ENCODE measurements at places on chromosomes 2 and 18. TPM values are rescaled to one million over a fixed set of nuclear protein-coding genes. Genes with fewer than 3 reads are reported as not detected.

The KLHL30 gene
- 5.7 TPM for total RNA-seq

The UPP2 gene
- 0.19 TPM for total RNA-seq

The C2orf15 gene
- total RNA-seq, result 6.3 TPM

The ASTL gene
- total RNA-seq, result not detected

The ORC4 gene
- total RNA-seq, result 49.7 TPM

The NT5DC4 gene
- not detected for total RNA-seq

The RIT2 gene
- not detected for total RNA-seq

The CCNYL1 gene
- 14.6 TPM for total RNA-seq

- no peaks in the 10 kb centered on the region for H3K36me3 ChIP-seq
- H3K27me3 ChIP-seq, result no peaks in the 10 kb centered on the region
- no peak overlapping the region for H3K27ac ChIP-seq
- no peak for DNase-seq
- no peaks in the 10 kb centered on the region for H3K4me1 ChIP-seq
Observed at GRCh38 chr2:219405451-219405850, 12.7 kb upstream of the DES start.

DNA sequence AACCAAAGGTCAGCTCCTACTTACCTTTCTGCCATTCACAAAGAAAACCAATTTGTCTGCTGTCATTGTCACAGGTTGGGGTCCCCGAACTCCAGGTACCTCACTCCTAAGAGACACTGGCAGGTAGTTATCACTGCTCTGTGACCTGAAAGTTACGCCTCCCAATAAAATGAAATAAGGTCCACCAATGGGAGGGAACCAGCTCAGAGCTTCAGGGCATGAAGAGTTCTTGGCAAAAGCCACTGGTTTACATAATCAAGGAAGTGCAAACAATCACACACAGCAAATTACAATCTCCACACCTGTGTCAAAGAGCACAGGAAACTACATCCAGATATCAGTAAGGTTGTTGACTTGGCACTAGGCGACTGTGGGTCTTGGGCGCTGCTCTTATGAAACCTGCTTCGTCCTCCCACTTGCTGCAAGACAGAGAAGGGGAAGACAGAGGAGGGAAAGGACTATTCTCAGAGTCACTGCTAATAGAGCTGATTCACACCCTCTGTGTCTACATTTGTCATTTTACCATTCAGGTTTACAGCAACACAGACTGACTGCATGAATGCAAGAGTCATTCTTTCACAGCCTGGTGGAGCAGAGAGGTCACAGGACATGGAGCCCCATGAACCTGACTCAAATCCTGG is at the start of gene XDH:
Gene XDH (minus strand): TSS at position 142 of the 641 bp plus-strand sequence. CDS start 76 bp downstream, at position 66.
- H3K4me1 ChIP-seq, result no peaks in the 10 kb centered on the region
- H3K27me3 ChIP-seq, result no peaks in the 10 kb centered on the region
- no peak within 1 kb of the TSS for H3K27ac ChIP-seq
- H3K36me3 ChIP-seq, result no peaks in the 10 kb centered on the region
- no peak for DNase-seq
- H3K4me3 ChIP-seq, result no peak within 1 kb of the TSS

- H3K36me3 ChIP-seq, result no peaks in the 10 kb centered on the region
- no peak overlapping the region for H3K27ac ChIP-seq
- H3K4me1 ChIP-seq, result no peaks in the 10 kb centered on the region
- no peak for DNase-seq
- H3K27me3 ChIP-seq, result no peaks in the 10 kb centered on the region
Observed at GRCh38 chr2:217477583-217477982, 525.2 kb downstream of the TNS1 start.

- H3K4me3 ChIP-seq, result peak overlapping the region; percentile 91
- H3K4me1 ChIP-seq, result peaks cover 27% of the 10 kb centered on the region
- DNase-seq, result no peak
- no peaks in the 10 kb centered on the region for H3K27me3 ChIP-seq
- H3K27ac ChIP-seq, result peak overlapping the region; percentile 84
Observed at GRCh38 chr2:20650393-20650876, 463 bp downstream of the HS1BP3 start.

GRCh38 chr2:63736354-63736753 is 105.3 kb upstream of the UGP2 start:
- H3K27me3 ChIP-seq, result no peaks in the 10 kb centered on the region
- no peak overlapping the region for H3K27ac ChIP-seq
- no peaks in the 10 kb centered on the region for H3K4me1 ChIP-seq
- DNase-seq, result no peak
- H3K36me3 ChIP-seq, result no peaks in the 10 kb centered on the region

DNA sequence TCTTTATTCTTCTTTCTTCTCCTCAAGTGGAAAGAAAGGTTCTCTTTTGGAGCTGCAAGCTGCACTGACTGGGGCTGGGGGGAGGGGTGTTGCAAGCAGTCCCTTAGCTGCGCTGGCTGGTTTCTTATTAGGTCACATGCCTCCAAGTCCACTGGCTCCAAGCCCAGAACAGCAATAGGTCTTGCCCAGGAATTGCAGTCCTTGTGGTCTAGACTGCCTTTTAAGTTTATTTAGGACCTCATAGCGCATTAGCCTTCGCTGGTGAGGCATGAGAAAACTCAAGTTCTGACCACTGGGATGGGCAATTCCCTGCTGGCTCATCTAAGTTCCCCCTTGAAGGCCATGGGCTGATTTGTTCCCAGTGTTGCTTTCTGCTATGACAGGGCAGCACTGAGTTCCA is 138.6 kb upstream of the SCN7A start:
- no peaks in the 10 kb centered on the region for H3K36me3 ChIP-seq
- no peak overlapping the region for H3K4me3 ChIP-seq
- no peak for DNase-seq
- H3K27me3 ChIP-seq, result no peaks in the 10 kb centered on the region
- no peak overlapping the region for H3K27ac ChIP-seq
- no peaks in the 10 kb centered on the region for H3K4me1 ChIP-seq

- DNase-seq, result no peak
- H3K4me3 ChIP-seq, result no peak overlapping the region
- H3K27ac ChIP-seq, result no peak overlapping the region
- H3K36me3 ChIP-seq, result no peaks in the 10 kb centered on the region
- no peaks in the 10 kb centered on the region for H3K27me3 ChIP-seq
Observed at GRCh38 chr2:238483656-238484055, 56.9 kb downstream of the ASB1 start.

DNA sequence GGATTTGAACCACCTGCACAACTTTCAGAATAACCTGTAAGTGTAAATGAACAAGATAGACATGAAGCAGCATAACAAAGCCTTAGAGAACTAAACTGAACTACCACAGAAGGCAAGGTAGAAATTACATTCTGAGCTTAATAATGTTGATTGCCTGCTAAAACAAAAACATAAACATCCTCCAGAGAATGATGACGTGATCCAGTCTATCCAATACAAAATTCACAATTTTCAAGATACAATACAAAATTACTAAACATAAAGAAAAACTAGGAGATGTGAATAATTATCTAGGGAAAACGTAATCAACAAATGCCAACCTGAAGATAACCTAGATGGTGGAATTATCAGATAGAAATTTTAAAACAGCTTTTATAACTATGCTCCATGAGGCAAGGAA is 40.7 kb upstream of the EGR4 start:
- H3K36me3 ChIP-seq, result no peaks in the 10 kb centered on the region
- no peak overlapping the region for H3K27ac ChIP-seq
- H3K4me3 ChIP-seq, result no peak overlapping the region
- no peak for DNase-seq

GRCh38 chr18:4807604-4808293 is 352.6 kb upstream of the DLGAP1 start:
- H3K4me3 ChIP-seq, result no peak overlapping the region
- H3K36me3 ChIP-seq, result no peaks in the 10 kb centered on the region
- no peaks in the 10 kb centered on the region for H3K27me3 ChIP-seq
- peak; percentile 51 for DNase-seq
- no peak overlapping the region for H3K27ac ChIP-seq

DNA sequence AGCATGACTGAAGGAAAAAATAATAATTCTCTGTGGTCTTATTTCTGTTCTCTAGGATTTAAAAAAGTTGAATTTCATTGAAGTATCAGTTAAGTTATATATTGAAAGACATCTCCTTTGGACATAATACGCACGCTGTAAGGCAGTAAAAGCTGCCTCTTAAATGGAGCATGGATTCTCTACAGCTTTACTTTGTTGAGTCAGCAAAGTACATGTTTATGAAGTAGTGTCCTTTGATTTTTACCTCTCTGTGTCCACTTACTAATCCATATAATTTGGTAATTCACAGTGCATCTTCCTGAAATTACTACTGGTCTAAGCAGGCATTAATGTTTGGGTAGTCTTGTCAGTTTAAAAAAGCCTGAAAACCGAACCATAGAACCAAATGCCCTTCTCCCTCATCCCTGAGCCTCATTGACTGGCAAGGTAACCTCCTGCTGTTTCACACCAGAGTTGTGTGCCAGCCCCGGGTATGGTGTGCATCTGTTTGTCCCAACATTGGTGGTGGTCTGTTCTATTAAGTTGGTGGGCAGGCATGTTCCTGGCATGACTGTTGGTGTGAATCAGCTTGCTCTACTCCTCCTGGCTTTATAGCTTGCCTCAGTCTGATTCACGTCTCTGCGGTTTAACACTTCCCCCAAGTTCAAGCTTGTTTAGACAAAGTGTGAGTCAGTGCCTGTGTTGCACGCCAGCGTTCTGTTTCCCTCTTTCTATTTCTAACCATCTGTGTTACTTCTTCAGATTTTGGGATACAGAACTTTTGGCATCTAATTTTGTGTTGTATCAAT is 71.0 kb upstream of the ITM2C start:
- no peak overlapping the region for H3K27ac ChIP-seq
- no peaks in the 10 kb centered on the region for H3K27me3 ChIP-seq
- H3K4me3 ChIP-seq, result no peak overlapping the region
- DNase-seq, result no peak

DNA sequence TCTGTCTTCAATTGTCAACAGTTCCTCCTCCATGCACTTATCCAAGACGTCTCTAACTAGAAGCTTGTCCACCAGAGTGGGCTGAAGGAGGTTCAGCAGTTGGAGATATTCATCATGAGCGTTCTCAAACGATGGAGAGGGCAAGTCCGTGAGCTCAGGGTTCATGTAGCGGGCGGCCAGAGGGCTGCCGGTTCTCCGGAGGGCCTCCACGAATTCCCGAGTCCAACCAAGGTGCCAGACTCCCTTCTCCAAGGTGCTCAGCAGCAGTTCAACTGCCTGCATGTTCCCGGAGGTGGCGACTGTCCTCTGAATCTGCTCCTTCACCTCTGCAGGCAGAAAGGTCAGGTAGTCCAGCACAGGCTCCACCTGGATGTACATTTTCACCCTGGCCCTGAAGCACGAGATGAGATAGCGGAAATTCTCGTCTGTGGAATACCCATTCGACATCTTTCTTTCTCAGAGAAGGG is 590 bp downstream of the IFIH1 start:
- H3K4me3 ChIP-seq, result peak overlapping the region; percentile 80
- DNase-seq, result no peak
- peak overlapping the region; percentile 95 for H3K27ac ChIP-seq
- no peaks in the 10 kb centered on the region for H3K36me3 ChIP-seq
- no peaks in the 10 kb centered on the region for H3K4me1 ChIP-seq

GRCh38 chr2:43358410-43359201 is 132.2 kb upstream of the ZFP36L2 start:
- H3K4me1 ChIP-seq, result no peaks in the 10 kb centered on the region
- H3K36me3 ChIP-seq, result no peaks in the 10 kb centered on the region
- no peaks in the 10 kb centered on the region for H3K27me3 ChIP-seq
- DNase-seq, result no peak
- H3K4me3 ChIP-seq, result no peak overlapping the region

DNA sequence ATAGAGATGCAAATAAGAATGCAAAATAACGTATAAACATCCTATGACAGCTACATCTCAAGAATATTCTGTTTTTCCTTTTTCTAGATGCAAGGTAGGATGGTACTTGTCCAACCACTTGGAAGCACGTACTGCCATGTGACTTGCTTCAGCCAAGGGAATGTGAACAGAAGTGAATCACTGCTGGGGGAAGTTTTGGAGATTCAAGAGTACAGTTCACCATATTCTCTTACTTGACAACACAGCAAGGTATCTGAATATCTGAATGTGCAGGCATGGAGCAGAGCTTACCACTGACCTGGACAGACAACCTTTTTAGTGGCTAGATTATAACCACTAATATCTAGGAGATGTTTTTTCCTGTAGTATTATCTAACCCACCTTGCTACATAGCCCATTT is 53.0 kb downstream of the TRIP12 start:
- no peak overlapping the region for H3K27ac ChIP-seq
- no peak overlapping the region for H3K4me3 ChIP-seq
- no peak for DNase-seq
- H3K36me3 ChIP-seq, result no peaks in the 10 kb centered on the region

DNA sequence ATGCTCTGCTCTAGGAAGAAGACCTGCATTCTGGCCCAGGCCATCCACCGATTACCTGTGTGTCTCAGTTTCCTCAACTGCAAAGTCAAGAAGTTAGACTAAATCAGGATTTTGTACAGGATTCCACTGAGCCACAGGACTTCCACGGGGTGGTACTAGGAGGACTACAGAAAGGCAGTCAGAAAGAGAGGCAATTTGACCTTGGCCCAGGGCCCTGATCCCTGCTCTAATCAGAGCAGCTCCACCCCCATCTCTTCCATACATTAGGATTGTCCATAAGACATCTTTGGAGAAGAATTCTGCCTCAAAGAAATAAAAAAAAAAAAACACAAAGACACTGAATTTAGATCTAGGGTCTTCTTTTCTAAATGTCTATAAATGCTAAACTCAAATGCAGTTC is 52.8 kb upstream of the TSPYL6 start:
- no peaks in the 10 kb centered on the region for H3K36me3 ChIP-seq
- H3K4me1 ChIP-seq, result no peaks in the 10 kb centered on the region
- H3K4me3 ChIP-seq, result no peak overlapping the region
- no peak for DNase-seq
- no peaks in the 10 kb centered on the region for H3K27me3 ChIP-seq
- no peak overlapping the region for H3K27ac ChIP-seq

DNA sequence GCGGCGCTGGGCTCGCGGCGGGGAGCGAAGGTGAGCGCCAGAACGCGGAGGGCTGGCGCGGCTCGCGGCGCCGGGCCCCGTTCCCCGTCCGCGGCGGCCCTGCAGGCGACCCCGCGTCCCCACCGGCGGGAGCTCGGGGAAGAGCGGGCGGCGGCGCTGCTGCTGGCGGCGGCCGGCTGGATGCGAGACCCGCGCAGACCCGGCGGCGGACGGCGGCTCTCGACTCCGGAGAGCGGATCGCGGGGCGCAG is 213 bp downstream of the DOK6 start:
- peak overlapping the region; percentile 75 for H3K4me3 ChIP-seq
- H3K4me1 ChIP-seq, result no peaks in the 10 kb centered on the region
- DNase-seq, result no peak
- H3K27ac ChIP-seq, result peak overlapping the region; percentile 21

GRCh38 chr2:27191070-27191829 is 20.6 kb upstream of the ATRAID start:
- no peak overlapping the region for H3K4me3 ChIP-seq
- no peaks in the 10 kb centered on the region for H3K27me3 ChIP-seq
- no peaks in the 10 kb centered on the region for H3K36me3 ChIP-seq
- DNase-seq, result peak; percentile 56
- no peaks in the 10 kb centered on the region for H3K4me1 ChIP-seq

- H3K36me3 ChIP-seq, result no peaks in the 10 kb centered on the region
- no peaks in the 10 kb centered on the region for H3K27me3 ChIP-seq
- H3K27ac ChIP-seq, result no peak overlapping the region
- no peak overlapping the region for H3K4me3 ChIP-seq
- no peaks in the 10 kb centered on the region for H3K4me1 ChIP-seq
- no peak for DNase-seq
Observed at GRCh38 chr2:191215666-191216065, 29.5 kb upstream of the MYO1B start.
